ENCODE measurements at places on chromosomes 5 and 9.

- no peak for DNase-seq
Measured at GRCh38 chr9:7058473-7058872, 300.7 kb downstream of the KDM4C start.

GRCh38 chr9:85960688-85961093, 19.7 kb downstream of the NAA35 start:
- no peak for DNase-seq

DNA sequence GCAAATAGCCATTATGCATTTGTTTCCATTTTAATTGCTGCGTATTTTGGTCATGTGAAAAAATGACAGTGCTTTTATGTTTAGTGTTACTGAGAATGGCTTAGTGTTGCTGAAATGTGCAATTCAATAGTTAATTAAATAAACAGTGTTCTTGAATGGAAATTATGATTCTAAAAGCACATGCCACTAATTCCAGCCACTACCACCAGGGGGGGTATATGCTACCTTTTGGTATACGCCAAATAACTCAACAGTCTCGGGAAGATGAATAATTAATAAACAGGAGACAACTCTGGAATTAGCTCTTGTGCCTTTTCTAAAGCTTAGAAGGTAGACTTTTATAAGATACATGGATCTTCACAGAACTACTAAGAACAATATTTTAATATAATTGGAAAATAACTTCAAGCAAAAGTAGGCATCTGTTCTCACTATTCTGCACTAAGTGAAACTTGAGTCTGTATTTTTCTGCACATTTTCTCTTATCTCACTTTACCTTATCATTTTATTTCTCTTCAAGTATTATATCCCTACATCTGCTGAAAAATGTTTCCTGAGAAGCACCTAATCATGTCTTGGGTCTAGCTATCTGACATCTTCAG, 83.5 kb upstream of the MINAR2 start:
- DNase-seq: no peak

GRCh38 chr5:8295141-8295540, 426.2 kb downstream of the MTRR start:
- DNase-seq: no peak

DNA sequence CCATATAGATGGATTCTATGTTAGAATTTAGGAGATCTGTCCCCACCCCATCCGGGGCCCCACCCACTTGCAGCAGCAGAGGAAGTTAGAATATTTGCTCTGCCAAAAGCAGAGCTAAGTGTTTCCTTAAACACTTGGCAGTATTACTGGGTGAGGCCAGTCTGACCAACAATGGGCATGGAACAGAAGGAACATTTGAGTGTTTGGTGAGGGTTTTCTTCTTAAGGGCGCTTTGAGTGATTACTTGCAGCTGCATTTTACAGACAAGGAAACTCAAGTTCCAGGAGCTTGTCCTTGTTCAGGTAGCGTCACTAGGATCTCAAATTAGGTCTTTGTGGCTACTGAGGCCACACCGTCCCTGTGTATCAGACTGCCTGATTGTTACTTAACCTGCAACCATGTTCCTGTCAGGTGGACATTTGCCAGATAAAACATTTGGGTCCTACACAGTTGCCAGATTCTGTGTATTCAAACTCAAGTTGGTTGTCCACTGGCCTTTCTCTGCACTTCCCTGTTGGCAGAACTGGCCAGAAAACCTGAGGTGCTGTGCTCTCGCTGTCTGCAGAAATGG, 59.3 kb downstream of the SLC46A2 start:
- DNase-seq: no peak

DNA sequence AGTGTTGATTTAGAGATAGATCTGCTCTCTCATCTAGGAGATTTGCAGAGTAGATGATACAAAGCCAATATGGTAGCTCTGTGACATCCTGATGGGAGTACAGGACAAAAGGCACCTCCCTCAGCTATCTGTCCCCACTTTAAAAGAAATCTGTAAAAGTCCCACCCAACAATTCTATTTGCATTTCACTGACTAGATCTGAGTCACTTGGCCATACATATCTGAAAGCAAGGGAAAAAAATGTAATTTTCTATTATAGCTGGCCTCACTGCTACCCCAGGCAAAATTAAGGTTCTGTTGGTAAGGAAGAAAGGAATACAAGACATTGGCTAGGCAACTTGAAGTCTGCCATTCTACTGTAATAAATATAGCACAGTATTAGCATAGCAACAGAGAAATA, 96.2 kb upstream of the RNF180 start:
- DNase-seq: no peak

DNA sequence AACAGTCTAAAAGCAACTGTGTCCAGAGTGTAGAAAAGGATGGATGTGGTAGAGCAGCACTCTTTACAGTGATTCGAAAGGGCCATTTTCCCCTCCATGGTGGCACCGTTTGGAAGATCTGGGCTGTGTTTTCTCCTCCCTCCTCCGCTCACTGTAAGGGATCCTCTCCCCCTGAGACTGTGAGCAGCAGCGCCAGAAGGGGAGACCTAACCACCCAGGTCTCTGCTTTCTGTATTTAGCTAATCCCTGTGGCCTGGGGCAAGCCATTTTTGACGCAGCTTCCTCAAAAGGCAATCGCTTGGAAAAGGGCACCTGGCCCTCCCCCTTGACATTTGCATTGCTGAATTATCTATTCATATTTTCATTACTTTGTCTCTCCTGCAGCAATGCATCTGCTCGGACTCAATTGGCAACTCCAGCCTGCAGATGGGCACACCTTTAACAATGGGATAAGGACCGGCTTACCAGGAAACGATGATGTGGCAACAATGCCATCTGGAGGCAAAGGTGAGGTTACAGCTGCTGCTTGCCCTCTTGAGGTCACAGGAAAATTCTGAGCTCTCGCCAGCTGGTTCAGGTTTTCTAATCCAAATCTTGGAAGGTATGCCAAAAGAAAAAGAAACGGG, 244.3 kb upstream of the WWC1 start:
- no peak for DNase-seq

- no peak for DNase-seq
Measured at GRCh38 chr5:58462623-58463230, 2.8 kb upstream of the PLK2 start.

DNA sequence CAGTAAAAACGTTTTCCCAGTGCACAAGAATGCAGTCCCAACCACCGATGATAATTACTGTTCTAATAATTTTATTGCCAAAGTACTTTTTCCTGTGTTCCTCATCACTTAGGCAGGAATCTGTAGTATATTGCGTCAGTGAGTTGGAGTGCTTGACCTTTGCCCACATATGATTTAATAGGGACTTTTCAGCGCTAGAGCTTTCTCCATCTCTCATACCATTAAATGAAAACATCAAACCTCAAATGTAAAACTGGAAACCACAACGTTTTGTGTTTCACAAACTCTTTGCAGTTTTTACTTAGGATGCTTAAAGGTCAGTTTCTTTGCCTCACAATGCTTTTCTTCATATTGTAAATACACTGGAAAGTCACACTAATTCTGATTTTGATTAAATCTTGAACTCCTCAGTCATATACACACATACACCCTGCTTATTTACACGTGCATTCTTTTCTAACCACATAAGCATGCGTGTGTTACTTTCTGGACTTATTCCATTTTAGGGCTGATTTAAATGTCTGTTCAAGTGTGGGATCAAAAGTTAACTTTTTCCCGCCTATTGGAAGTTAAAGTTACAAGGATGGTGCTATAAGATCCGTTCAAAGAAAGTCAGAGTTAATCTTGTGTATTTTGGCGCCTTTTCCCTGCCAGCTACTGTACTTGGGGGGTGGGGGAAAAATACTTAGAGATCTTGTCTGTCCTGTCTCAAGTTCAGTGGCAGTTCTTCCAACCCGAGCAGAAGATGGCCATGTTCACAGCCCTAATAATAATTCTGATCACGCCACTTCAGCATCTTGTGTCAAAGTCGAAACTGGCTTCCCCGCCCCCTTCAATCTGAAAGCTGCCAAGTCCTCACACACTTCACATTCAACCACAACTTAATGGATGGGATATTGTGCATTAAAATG, 6.6 kb upstream of the NFIB start:
- DNase-seq: no peak

- DNase-seq: no peak
Measured at GRCh38 chr9:109953813-109954497, 174.0 kb downstream of the PALM2AKAP2 start.

- DNase-seq: no peak
Measured at GRCh38 chr9:121277026-121277425, 9.1 kb downstream of the GSN start.

DNA sequence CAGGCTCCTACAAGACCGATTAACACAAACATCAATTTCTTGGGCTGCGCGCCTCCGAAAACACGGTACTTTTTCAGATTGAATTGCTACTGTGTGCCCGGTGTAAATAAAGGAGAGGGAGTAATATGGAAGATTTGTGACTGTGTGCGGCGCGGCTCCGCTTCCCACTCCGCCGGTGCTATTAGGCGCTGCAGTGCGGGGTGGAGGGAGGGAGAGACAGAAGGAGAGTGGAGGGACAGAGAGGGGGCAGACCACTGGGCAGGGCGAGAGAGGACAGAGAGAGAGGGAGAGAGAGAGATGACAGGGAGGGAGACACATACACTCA, 24.7 kb upstream of the RNU6ATAC start:
- peak; percentile 56 for DNase-seq

DNA sequence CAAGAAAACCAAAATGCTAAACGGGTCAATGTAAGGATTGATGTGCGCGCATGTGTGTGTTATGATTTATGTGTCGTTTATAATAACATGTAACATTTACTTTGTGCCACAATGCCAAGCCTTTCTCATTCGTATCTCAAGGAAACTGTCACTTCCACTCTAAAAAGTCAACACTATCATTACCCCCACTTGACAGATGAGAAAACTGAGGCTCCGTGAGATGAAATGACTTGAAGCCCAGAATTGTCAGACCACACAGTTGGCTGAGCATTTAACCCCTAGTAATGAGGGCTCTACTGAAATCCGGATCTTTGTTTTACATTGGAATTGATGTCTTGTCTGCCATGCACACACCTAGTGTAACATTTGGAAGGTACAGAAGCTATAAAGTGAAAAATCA, 95.0 kb upstream of the LMX1B start:
- DNase-seq: no peak

DNA sequence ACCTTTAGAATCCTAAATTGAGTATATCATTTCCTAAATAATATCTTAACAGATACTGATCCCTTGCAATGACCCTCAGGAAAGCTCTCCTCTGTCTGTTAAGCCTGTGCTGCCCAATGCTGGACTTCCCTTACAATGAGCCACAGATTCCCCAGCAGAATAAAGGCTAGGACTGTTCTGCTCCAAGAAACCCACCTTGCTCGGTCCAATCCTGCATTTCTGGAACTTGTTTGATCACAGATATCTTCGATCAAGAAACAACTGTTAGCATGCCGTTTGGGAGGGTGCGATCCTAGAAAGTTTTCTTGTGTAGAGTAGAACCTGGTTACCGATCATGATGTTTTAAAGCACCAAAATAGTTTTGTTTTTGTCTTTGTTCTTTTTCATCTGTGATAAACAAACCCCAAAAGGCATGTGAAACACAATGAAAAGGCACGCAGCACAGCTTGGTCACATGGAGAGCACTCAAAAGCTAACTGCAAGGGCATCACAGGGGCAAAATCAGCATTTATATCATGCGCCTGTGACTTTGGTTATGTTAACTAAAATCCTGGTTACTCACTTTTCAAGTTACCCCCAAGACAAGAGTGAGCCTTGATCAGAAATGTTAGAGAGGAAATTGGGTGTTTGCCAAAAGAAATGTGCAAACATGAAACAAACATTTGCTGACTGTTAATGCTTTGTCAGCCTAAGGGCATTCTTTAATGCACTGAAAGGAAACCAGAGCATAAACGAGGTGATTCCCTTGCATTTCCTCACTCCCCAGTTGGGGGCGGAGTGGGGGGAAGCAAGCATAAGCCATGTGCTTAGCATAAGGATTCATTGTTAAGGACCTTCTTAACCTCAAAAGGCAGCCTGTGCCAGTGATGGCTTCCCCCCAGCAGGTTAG, 61.9 kb upstream of the ADAMTS16 start:
- no peak for DNase-seq

GRCh38 chr5:119366540-119366881, 10.7 kb downstream of the TNFAIP8 start:
- no peak for DNase-seq

DNA sequence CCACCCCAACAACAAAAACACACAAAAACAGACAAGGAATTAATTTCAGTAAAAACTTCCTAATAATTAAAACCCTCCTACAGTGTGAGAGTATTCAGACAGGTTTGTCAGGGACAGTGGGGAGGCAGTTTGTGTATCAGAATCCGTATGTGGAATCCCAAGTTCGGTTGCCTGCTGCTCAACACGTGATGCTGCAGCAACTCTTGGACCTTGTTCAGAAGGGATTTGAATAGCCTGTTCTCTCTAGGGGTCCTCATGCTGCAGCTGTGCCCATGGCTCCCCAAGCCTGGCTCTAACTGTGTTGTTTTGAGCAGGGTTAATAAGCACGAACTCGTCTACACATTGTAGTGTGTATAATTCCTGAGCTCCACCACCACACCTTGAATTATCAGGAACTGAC, 28.7 kb downstream of the TLE4 start:
- no peak for DNase-seq

DNA sequence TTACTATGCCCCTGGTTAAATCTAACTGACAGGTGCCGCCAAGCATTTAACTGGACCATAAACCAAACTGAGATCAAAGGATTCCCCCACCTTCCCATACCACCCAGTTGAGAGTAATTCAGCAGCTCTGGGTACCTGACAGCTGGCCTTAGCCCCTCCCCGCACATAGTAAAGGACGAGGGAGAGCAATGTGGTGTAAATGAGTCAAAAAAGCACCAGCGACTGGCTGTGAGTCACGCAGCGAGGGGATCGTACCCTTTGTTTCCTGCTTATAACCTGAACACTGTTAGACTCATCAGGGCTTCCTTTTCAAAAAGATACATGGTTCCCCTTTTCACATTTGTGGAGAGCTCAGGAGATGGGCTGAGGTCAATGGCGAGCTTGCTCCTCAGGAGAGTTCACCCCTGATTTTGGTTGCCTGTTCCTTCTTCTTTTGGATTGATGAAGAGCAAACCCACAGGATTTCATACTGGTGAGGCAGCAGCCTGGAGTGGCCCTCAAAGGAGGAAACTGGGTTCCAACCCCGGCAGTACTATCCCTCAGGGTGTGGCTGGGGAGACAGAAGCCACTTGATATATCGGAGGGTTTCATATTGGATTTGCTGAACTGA, 71.5 kb downstream of the ANKRD33B start:
- peak; percentile 82 for DNase-seq

DNA sequence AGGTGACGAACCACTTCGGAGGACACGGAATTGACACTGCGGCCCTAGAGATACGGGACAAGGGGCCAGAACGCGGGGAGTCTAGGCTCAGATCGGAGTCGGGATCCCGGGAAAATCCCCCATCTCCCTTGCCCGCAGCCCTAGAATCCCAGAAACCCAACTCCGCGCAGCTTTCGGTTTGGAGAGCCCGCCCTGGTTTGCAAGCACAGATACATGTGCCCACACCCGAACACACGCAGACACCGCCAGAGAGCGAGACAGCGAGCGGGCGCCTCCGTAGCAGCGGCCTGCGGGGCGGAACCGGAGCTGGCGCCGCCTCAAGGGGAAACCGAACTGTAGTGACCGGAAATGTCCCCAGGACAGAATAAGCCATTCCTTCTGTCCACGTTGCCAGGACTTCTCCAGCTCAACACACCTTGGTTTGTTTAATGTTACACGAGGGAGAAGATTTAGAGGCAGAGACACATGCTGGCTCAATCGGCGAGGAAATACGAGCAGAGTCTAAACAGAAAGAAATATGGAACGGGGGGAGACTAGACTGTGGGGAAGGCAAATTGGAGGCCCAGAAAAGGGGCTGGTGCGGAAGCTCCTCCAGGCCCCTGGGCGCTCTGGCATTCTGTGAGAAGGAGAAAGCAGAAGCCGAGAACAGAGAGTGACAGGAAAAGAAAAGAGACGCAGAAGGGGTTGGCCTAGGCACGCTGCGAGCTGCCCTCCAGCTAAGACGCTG, 2.9 kb upstream of the PAX5 start:
- DNase-seq: no peak
